ENCODE measurements at places on chromosomes 5 and 9.

DNA sequence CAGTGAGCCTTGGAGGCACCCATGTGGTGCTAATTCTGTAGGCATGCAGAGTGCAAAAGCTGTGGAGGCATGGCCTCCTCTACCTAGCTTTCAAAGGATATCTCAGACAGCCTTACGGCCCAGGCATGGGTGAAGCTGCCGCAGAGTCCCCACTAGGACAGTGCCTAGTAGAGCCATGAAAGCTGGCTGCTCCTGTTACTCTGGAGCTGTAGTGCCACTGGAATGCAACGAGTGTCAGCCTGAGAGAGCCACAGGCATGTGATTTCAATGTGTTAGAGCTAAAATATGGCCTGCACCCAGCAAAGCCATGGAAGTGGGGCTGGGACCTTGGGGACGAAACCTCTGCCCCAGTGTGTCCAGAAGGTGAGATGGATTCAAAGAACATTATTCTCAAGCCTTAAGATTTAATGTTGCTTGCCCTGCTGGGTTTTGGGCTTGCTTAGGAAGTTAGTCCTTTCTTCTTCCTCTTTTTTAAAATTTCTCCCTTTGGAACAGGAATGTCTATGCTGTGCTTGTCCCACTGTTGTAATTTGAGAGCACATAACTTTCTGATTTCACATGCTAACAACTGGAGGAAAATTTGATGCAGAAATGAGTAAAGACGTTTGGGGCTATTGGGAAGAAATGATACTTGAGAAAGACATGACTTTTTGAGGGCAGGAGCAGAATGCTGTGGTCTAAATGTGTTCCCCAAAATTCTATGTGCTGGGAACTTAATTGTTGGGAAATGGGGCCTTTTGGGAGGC is 298.4 kb downstream of the PSAT1 start:
- DNase-seq = no peak

DNA sequence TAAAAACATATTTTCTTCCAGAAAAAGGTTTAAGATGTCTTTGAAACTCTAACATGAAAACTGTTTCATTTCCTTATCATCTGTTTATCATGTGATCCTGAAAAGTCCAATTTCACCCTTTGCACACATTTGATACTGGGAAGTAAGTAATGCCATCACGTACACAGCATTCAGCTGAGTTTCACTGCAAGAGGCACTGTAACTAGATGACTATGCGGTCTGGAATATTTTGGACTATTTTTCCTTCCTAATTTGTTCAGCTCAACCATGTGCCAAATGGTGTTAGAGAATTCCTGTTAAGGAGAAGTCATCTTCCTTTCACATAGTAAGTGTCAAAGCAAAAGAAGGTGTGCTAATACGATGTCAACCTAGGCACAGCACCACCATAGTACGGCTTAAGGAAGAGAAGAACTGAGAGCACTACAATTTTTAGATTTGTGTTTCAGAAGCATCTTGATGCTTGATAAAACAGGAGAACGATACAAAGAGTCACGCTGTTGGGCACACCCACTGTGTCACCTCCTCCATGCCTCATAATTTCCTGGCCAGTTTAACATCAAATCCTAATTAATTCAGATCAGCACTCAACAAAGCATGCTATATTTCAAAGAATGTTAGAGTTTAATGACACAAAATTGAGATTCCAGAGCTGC is 77.5 kb downstream of the GNAQ start:
- no peak for DNase-seq

DNA sequence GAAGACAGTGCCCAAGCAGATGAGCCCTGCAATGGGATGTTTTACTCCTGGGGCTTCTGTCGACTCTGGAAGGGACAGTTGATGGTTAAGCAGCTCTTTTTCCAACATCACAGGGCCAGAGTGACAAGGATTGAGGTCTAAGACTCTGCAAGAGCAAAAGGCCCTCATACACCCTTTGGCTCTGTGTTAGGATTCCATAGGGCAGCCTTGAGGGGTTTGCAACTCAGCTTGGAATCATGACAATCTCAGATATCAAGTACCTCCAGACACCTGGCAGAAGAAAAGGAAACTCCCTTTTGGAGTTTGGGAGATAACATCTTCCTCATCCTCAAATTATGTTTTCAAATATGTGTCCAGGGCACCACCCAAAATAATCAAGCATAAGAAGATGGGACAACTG is 205.7 kb downstream of the GNA14 start:
- DNase-seq = no peak

GRCh38 chr5:127441799-127442484 is 75.5 kb upstream of the PRRC1 start:
- DNase-seq = no peak

- DNase-seq = no peak
Observed at GRCh38 chr5:156361436-156362109, 34.6 kb downstream of the SGCD start.

DNA sequence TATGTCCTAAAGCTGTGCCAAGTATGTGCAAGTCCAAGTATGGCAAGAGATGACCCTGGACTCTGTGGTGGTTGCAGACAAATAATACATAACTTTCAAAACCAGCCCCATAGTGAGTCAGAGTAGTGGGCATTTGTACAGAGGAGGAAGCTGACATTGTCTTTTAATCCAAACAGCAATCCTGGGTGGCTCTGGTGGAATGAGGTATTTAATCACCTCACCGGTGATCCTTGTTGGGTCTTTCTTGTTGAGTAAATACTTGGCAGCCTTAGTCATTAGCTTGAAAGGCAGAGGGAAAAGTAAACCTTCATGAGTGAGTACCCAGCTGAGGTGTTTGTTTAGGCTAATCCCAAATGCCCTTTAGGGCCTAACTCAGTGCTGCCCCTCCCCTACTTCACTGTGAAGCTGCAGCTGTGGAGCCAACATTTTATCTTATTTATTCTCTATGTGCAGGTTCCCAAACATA is 148.7 kb upstream of the SLC12A2 start:
- DNase-seq = no peak

DNA sequence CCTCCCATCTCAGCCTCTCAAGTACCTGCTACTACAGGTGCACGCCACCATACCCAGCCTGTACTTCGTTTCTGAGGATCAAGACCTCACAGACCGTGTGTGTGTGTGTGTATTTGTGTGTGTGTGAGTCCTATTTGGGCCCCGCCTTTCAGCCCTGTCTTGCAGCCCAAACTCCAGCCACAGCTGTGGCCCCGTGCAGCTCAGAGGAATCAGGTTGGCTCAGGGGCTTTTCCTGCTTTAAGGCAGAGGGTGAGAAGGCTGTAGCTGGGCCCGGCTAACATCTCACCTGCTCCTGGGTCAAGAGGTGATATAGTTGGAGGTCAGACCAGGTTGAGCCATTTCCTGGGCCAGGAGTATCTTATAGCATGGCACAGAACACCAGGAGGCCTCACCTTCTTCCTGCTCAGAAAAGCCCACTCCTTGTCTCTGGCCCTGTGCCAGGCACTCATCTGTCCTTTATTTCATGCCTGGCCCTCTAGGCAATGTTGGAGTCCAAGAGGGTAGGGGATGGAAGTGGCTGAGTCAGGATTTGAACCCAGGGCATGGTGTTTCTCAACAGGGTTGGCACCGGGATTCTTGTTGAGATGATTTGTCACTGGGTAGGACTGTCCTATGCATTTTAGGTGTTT is 1.6 kb upstream of the PHYKPL start:
- DNase-seq = no peak

- DNase-seq = no peak
Observed at GRCh38 chr5:19927919-19928318, 60.1 kb downstream of the CDH18 start.

- DNase-seq = no peak
Observed at GRCh38 chr9:127707766-127708165, 978 bp downstream of the CFAP157 start.

GRCh38 chr5:37005252-37005651 is 128.7 kb downstream of the NIPBL start:
- DNase-seq = no peak

GRCh38 chr5:98397081-98397480 is 376.4 kb upstream of the RGMB start:
- DNase-seq = no peak

- DNase-seq = no peak
Observed at GRCh38 chr5:111238431-111239225, 14.4 kb downstream of the CAMK4 start.

DNA sequence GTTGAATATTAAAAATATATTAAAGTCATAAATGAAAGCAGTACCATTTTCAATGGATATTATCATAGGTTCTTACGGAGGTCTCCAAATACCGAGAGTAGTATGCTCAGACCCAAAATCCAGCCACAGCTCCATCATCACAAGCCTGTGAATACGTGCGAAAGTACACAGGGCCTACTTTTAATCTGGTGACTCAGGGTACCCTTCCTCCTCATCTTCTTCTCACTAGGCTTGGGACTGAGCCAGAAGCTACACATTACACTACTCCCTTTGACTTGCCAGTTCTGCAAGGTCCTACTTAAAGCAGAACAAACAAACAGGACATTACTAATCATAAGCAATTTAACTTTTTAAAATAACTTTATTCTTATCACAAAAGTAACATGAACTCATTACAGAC is 7.6 kb upstream of the RIC1 start:
- no peak for DNase-seq

- no peak for DNase-seq
Observed at GRCh38 chr5:89534331-89534730, 651.3 kb upstream of the MEF2C start.

DNA sequence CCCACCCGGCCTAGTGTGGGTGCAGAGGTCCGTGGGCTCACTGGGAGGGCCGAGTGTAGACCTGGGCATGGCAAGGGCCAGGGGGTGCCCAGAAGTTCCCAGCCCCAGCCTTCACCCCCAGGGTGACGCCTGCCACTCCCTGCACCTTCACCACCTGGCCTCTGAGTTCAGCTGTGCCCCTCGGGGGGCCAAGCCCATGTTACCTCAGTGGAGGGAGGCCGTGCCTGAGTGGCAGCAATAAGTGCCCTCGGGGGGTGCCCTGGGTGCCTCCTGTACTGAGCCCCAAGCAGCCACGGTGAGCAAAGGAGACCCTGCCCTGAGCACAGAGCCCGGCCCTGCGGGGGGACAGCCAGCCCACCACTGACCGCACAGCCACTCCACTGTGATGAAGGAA is 10.3 kb upstream of the FCN2 start:
- DNase-seq = no peak

Measured in stimulated activated CD4-positive, alpha-beta T cell treated with anti-CD3 and anti-CD28 coated beads, Interleukin-4, amount 100 ng/mL, for 4 hours (primary cell).